DMS 273 treated with DMSO at 0.1 percent for 48 hours (cell line): ENCODE measurements at places on chromosomes 2 and 18.

GRCh38 chr2:195945056-195945455, 123.6 kb downstream of the DNAH7 start:
- DNase-seq = no peak

DNA sequence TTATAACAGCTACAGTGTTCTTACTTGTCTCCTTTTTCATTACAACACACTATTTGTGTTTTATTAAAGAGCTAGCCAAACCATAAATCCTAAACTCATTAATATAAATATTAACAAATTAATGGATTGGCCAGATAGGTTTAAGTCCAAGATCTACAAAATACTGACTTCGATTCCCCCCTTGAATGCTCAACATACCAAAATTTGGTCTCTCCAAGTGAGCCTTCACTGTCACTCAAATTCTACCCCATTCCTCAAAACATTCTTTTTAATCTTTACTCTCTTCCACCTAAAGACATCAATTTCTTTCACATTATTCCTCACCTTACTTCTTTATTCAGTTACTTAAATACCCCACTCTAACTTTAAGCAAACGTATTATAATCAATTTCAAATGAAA, 281.5 kb downstream of the ICOS start:
- DNase-seq = no peak

DNA sequence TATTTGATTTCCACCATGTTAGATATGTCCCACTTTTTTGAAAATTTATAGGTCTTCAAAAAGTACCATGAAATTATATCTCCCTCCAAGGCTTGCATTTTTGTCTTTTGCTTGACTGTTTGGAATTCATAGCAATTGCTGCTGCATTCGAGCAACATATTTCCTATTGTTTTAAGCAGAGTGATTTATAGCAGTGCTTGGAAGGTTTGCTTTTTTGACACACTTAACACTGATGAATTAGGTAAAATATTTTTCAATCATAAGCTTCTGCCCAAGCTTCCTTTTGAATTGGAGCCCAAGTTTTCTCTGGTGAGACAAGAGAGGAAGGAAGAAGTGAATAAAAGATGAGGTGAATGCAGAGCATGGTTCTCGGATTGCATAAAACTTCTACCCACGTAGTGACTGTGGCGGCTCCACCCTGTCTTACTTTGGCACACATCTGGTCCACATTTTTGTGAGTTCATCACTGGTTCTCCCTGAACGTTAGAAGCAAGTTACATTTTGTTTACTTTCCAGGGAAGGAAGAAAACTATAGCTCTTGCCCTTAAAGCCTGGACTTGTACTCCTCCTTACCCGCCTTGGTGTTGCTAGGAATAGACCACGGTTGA, 667.0 kb downstream of the TSN start:
- DNase-seq = no peak

- DNase-seq = peak; percentile 21
These were observed 289.0 kb upstream of the TFPI start for GRCh38 chr2:187842978-187843847.

GRCh38 chr2:204432196-204432595, 113.1 kb upstream of the PARD3B start:
- no peak for DNase-seq

DNA sequence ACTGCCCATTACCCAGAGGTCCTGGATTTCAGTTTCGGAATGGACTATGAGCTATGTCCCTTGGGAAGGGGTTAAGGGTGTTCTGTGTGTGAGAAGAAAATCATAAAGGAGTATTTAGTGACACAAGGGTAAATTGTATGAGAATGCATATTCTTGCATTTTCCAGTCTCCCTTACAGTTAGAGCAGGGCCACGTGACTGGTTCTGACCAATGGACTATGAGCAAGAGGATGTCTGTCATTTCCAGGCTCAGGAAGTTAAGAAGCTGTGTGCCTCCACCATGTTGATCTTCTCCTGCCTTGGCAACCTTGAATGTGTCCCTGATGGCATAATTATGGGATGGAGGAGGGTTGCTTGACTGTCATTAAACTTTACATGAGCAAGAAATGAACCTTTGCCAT, 94.9 kb downstream of the DHRS9 start:
- DNase-seq = no peak

DNA sequence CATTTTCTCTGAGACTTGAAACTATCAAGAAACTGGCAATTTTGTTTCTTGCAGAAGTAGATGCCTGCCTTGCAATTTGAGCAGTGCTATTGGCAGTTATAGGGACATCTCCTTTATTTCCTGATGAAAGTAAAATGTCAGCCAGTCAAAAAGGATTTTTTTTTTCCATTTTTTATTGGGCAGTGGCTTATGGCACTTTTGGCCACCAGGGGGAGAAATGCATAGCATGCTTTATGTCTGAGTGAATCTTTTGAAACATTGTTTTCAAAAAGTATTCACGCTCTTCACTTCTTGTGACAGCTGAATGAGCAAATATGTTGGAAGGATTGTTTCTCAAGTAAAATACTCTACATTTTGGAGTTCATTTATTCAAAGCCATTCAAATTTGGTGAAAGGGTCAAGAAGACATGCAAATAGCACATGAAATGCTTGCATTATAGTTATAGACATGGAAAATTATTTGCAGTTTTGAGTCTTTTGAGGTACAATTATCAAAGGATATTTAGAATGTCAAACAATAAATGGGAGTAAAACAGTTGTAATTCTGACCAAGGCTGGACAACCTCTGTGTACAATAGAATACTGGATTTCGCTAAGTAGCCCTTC, 491.0 kb downstream of the CDH2 start:
- no peak for DNase-seq

DNA sequence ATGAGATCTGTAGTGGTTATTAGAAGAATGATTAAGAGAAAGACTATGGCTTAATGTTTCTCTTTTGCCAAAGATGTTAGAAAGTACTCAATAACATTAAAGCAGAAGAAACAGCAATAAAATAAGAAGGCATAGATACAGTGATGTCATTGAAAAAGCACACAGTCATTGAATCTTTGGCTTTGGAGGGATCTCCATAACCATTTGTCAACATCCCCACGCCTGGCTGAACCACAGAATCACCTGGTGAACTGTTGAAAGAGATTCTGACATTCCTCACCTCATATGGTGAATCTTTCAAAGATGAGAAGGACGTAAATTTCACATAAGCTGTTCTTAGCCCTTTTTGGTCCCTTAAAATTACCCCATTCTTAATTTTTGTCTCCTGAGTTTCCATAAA, 324.6 kb upstream of the NRP2 start:
- DNase-seq = no peak

DNA sequence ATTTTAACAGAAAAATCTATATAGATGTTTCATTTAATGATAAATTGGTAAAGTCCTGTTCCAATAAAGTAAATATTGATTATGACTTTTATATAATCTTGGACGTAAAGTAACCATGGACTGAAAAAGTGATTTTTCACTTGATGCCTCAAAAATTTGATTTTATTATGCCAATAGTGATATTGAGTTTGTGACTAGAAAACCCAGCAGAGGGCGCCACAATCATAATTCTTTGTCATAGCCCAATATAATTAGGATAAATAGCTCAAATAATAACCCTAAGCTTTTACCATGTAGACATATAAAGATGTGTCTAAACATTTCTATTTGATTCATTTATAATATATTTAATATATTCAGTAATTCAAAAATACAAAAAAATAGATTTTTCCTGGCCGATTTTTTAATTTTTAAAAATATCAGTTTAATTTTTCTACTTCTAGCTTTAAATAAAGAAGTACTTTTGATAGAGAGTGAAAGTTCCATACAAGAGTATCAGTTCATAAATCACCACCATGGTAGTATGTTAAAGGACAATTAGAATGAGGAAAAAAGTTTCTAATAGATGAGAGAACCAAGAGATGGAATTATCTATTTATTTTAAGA, 30.7 kb downstream of the CAMKMT start:
- DNase-seq = no peak

- peak; percentile 71 for DNase-seq
These were observed 213.7 kb downstream of the KCNJ3 start for GRCh38 chr2:154912215-154912614.

GRCh38 chr18:26864658-26865057, 849 bp downstream of the AQP4 start:
- DNase-seq = no peak

DNA sequence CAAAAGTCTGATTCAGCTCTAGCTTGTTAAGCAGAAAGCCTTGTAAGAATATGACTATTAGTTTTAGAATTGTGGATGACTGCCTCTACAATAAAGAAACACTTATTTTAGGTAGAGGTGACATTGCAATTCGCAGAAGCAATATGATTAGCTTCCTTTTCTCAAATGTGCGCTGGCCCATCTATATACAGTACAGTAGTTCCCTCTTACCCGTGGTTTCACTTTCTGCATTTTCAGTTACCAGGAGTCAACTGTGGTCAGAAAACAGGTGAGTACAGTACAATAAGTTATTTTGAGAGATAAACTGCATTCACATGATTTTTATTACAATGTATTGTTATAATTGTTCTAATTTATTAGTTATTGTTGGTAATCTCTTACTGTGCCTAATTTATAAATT, 405.1 kb downstream of the GPD2 start:
- no peak for DNase-seq

GRCh38 chr2:197293252-197294007, 17.1 kb downstream of the ANKRD44 start:
- DNase-seq = no peak

DNA sequence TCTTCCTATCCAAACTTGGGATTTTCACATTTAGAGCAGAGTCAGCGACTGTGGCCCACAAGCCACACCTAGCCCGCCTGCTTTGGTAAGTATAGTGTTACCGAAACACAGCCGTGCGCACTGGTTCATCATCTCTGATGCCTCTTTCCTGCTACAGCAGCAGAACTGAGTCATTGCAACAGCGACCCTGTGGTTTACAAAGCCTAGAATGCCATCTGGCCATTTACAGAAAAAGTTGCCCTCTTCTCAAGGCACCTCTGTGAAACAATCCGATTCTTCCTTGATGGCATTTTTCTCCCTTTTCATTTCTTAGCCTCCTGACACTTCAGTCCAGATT, 10.7 kb upstream of the IAH1 start:
- DNase-seq = peak; percentile 29

DNA sequence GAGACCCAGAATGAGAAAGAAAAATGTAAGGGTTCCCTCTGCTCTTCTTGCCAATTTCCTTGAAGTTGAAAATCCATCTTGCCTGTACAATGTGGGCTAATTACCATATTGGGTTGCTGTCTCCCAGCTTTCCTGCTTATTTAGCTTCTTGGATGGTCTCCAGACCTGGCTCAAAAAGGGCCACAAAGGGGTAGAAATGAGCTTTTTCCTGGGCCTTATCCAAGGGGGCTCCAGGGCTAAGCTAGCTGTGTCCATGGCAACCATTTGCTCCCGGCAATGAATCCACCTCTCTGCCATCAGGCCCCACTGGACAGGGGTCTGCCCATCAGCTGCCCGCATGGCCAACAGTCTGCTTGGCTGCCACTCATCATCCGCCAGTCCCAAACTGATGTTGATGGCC, 85.0 kb downstream of the BOD1L2 start:
- DNase-seq = no peak

GRCh38 chr2:161052214-161052613, 108.0 kb upstream of the TANK start:
- no peak for DNase-seq

DNA sequence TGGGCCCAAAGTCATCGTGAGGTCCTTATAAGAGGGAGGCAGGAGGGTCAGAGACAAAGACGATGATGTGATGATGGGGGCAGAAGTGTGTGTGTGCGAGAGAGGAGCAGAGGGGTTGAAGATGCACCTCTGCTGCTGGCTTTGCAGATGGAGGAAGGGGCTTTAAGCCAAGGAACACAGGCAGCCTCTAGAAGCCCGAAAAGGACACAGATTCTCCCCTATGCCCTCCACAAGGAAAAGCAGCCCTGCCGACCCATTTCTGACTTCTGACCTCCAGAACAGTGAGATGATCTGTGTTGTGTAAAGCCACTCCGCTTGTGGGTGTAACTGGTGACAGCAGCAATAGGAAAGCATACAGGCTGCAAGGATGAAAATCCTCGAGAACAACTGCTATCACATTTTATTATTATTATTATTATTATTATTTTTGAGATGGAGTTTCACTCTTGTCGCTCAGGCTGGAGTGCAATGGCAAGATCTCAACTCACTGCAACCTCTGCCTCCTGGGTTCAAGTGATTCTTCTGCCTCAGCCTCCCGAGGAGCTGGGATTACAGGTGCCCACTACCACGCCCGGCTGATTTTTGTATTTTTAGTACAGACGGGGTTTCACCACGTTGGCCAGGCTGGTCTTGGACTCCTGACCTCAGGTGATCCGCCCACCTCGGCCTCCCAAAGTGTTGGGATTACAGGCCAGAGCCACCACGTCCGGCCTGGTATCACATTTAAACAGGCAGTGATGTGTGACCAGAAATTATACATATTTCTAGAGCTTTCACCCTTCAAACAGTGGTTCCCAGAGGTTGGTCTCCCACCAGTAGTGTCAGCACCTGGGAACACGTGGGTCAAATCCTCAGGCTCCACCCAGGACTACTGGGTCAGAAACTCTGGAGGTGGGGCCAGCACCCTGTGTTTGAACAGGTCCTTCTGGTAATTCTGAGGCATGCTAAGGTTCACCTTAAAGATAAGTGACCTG, 170.5 kb downstream of the TGIF1 start:
- DNase-seq = no peak

DNA sequence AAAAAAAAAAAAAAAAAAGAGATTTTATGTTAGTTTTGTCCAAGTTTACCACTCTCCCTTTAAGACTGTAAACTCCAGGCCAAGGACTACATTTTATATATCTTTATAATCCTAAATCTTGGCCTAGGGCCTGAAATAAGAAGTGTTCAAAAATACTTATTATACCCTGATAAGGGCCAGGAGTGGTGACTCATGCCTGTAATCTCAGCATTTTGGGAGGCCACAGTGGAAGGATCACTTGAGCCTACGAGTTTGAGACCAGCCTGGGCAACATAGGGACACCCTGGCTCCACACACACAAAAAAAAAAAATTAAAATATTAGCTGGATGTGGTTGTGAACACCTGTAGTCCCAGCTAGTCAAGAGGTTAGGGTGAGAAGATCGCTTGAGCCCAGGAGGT, 12.7 kb downstream of the TRIP12 start:
- no peak for DNase-seq

DNA sequence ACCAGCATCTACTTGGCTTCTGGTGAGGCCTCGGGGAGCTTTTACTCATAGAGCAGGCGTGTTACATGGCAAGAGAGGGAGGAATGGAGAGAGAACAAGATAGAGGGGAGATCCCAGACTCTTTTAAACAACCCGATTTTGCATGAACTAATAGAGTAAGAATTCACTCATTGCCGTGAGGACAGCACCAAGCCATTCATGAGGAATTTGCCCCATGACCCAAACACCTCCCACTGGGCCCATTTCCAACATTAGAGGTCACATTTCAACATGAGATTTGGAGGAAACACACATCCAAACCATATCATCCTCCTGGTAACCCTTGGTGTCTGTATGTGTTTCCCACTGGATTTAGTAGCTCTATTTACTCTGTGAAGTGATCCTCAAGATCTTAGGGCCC, 249.9 kb upstream of the SP5 start:
- DNase-seq = no peak
